ENCODE measurements at places on chromosomes 1 and 21. TPM values are rescaled to one million over a fixed set of nuclear protein-coding genes. Genes with fewer than 3 reads are reported as not detected.

DNA sequence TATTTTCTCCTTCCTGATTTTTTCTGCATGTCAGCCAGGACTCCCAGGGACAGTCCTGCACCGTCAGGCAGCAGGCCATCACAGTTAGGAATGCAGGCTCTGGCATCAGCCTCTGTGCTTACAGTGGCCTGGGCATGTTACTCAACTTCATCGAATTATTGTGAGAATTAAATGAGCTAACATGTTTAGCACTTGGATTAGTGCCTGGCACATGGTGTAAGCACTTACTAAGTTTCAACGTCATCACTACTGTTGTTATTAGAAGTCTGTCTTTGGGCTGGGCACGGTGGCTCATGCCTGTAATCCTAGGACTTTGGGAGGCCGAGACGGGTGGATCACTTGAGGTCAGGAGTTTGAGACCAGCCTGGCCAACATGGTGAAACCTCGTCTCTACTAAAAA is 45.1 kb downstream of the SCCPDH start:
- peaks cover 8% of the 10 kb centered on the region for H3K36me3 ChIP-seq
- H3K27me3 ChIP-seq: no peaks in the 10 kb centered on the region
- no peak for DNase-seq
- H3K4me1 ChIP-seq: no peaks in the 10 kb centered on the region

GRCh38 chr1:25898223-25899015 is 7.8 kb downstream of the STMN1 start:
- DNase-seq: no peak
- H3K27ac ChIP-seq: no peak overlapping the region
- no peaks in the 10 kb centered on the region for H3K27me3 ChIP-seq
- H3K4me1 ChIP-seq: peaks cover 16% of the 10 kb centered on the region
- no peak overlapping the region for H3K4me3 ChIP-seq

GRCh38 chr1:205422993-205423642 is 1.3 kb upstream of the LEMD1 start:
- peaks cover 28% of the 10 kb centered on the region for H3K27me3 ChIP-seq
- no peak overlapping the region for H3K4me3 ChIP-seq
- no peak for DNase-seq

GRCh38 chr1:30639881-30640452 is 83.4 kb downstream of the MATN1 start:
- H3K4me1 ChIP-seq: no peaks in the 10 kb centered on the region
- H3K27ac ChIP-seq: no peak overlapping the region
- H3K4me3 ChIP-seq: no peak overlapping the region
- peaks cover 12% of the 10 kb centered on the region for H3K27me3 ChIP-seq
- DNase-seq: no peak

- no peak overlapping the region for H3K27ac ChIP-seq
- H3K36me3 ChIP-seq: peaks cover 4% of the 10 kb centered on the region
- peaks cover 4% of the 10 kb centered on the region for H3K27me3 ChIP-seq
- no peak for DNase-seq
- H3K4me3 ChIP-seq: no peak overlapping the region
Measured at GRCh38 chr1:7873801-7874795, 21.2 kb upstream of the UTS2 start.

- no peak for DNase-seq
- no peak overlapping the region for H3K27ac ChIP-seq
- peaks cover 41% of the 10 kb centered on the region for H3K36me3 ChIP-seq
- H3K4me3 ChIP-seq: no peak overlapping the region
- H3K27me3 ChIP-seq: no peaks in the 10 kb centered on the region
- H3K4me1 ChIP-seq: peaks cover 8% of the 10 kb centered on the region
Measured at GRCh38 chr1:155379631-155380090, 59.0 kb downstream of the RUSC1 start.

- H3K27ac ChIP-seq: no peak overlapping the region
- H3K4me1 ChIP-seq: no peaks in the 10 kb centered on the region
- H3K36me3 ChIP-seq: no peaks in the 10 kb centered on the region
- H3K27me3 ChIP-seq: peaks cover 20% of the 10 kb centered on the region
- DNase-seq: no peak
Measured at GRCh38 chr1:18752409-18752808, 107.1 kb downstream of the TAS1R2 start.

DNA sequence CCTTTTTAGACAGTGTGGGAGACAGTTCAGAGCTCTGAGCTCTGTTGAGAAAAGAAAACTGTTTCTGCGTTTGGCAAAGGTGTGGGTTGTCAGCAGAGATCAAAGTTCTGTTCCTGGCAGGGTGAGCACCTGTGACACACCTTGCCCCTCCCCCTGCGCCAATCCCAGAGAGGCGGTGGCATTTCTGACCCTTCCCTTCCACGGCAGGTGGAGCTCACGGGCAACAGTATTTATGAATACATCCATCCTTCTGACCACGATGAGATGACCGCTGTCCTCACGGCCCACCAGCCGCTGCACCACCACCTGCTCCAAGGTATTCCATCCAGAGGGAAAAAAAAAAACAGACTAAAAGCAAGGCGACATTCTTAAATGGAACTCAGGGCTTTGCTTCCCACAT is 20.7 kb downstream of the SIM2 start:
- H3K4me3 ChIP-seq: no peak overlapping the region
- H3K4me1 ChIP-seq: no peaks in the 10 kb centered on the region

DNA sequence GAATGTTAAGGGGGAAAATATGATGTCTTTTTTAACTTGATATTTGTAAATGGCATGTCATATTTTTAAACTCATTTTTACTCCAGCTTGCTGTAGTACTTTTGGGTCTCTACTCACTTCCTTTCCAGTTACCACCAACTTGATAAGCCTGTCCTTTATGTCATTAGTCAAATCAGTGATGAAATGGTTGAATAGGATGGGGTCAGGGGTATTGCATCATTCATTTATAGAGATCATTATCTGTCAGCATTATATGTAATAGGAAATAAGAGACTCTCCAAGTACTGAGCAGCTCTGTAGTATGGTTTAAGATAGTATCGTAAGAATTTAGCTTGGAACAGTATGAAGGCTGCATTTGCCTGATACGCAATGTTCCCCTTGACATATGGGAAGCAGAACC is 227.3 kb downstream of the BRINP3 start:
- H3K4me1 ChIP-seq: no peaks in the 10 kb centered on the region
- no peak for DNase-seq
- H3K4me3 ChIP-seq: no peak overlapping the region

DNA sequence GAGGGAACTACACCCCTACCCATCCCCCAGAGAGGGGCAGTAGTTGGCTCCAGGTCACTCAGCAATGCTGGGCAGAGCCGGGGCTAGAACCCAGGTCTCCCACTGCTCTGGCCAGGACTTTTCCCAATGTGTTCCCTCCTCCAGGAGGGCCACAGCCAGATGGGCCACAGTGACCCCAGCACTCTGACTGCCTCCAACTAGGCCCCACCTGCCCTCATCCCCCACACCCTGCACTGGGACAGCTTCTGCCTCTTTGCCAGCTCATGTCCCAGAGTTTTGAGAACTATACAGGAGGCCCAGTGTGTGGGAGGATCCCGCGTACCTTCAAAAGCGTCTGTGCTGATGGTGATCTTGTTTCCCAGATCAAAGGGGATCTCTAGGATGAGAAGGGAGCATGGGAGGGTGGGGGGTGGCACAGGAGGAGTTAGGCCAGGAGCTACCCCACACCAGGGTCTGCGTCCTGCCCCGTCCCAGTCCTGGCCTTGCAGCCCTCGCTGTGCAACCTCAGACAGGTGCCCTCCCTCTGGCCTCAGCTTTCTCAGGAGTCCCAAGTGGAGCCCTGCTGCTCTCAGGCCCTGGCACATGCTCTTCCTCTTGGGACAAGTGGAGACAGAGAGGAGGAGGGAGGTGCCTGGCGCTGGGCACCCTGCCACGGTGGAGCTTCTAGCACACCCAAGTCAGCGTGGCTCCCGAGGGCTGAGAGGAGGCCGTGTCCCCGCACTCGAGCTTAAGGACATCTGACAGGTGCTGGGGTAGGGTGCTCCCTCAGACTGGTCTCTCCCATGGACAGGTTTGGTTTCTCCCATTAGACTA is 22.0 kb downstream of the MYOM3 start:
- H3K27me3 ChIP-seq: peaks cover 3% of the 10 kb centered on the region
- DNase-seq: no peak

GRCh38 chr1:154353966-154354365 is 28.6 kb downstream of the ATP8B2 start:
- peaks cover 7% of the 10 kb centered on the region for H3K36me3 ChIP-seq
- H3K4me1 ChIP-seq: peaks cover 30% of the 10 kb centered on the region
- peak overlapping the region; percentile 81 for H3K27ac ChIP-seq
- H3K4me3 ChIP-seq: no peak overlapping the region
- DNase-seq: no peak
- no peaks in the 10 kb centered on the region for H3K27me3 ChIP-seq

GRCh38 chr1:7786795-7787194 is 2.7 kb downstream of the PER3 start:
- DNase-seq: no peak
- no peaks in the 10 kb centered on the region for H3K27me3 ChIP-seq
- H3K4me1 ChIP-seq: peaks cover 16% of the 10 kb centered on the region
- no peak overlapping the region for H3K4me3 ChIP-seq
- H3K27ac ChIP-seq: no peak overlapping the region

DNA sequence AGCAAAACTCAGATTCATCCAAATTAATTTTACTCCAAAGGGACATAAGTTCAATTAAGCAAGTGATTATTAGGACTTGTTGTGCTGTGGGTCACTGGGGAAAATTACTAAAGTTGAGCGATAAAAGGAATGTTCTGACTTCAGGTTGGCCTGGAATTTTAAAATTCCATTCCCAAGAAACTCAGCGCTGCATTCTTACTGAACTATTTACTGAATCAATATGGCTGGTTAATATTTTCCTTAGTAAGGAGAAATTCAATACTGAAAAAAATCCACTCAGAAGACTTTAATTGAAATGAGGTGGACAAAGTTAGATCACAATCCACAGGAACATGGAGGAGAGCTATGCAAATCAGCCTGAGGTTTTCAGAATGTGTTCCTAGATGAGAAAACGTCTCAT is 578.9 kb upstream of the NR5A2 start:
- H3K27me3 ChIP-seq: peaks cover 3% of the 10 kb centered on the region
- no peaks in the 10 kb centered on the region for H3K4me1 ChIP-seq
- no peak overlapping the region for H3K4me3 ChIP-seq
- no peak overlapping the region for H3K27ac ChIP-seq
- H3K36me3 ChIP-seq: no peaks in the 10 kb centered on the region

GRCh38 chr1:100747771-100748170 is 28.2 kb downstream of the VCAM1 start:
- DNase-seq: no peak
- H3K4me3 ChIP-seq: no peak overlapping the region
- H3K27ac ChIP-seq: no peak overlapping the region
- no peaks in the 10 kb centered on the region for H3K4me1 ChIP-seq

- H3K27ac ChIP-seq: no peak overlapping the region
- H3K27me3 ChIP-seq: no peaks in the 10 kb centered on the region
- no peak overlapping the region for H3K4me3 ChIP-seq
- no peaks in the 10 kb centered on the region for H3K36me3 ChIP-seq
- no peaks in the 10 kb centered on the region for H3K4me1 ChIP-seq
Measured at GRCh38 chr1:80445033-80445432, 1355.7 kb upstream of the ADGRL2 start.

GRCh38 chr1:151619489-151620093 is 7.7 kb downstream of the SNX27 start:
- H3K4me1 ChIP-seq: peaks cover 56% of the 10 kb centered on the region
- H3K27ac ChIP-seq: peak overlapping the region; percentile 12
- H3K27me3 ChIP-seq: no peaks in the 10 kb centered on the region
- H3K4me3 ChIP-seq: no peak overlapping the region
- no peak for DNase-seq
- H3K36me3 ChIP-seq: peaks cover 3% of the 10 kb centered on the region

- no peaks in the 10 kb centered on the region for H3K4me1 ChIP-seq
- no peak for DNase-seq
- H3K36me3 ChIP-seq: peaks cover 47% of the 10 kb centered on the region
- no peak overlapping the region for H3K27ac ChIP-seq
- H3K27me3 ChIP-seq: no peaks in the 10 kb centered on the region
Measured at GRCh38 chr21:46443910-46444309, 14.8 kb upstream of the DIP2A start.

GRCh38 chr1:23837908-23838307 is 12.7 kb upstream of the HMGCL start:
- no peak overlapping the region for H3K27ac ChIP-seq
- no peaks in the 10 kb centered on the region for H3K36me3 ChIP-seq
- DNase-seq: peak; percentile 15
- no peak overlapping the region for H3K4me3 ChIP-seq
- H3K4me1 ChIP-seq: peaks cover 5% of the 10 kb centered on the region

- no peaks in the 10 kb centered on the region for H3K36me3 ChIP-seq
- no peak overlapping the region for H3K27ac ChIP-seq
- H3K4me3 ChIP-seq: no peak overlapping the region
- no peak for DNase-seq
- H3K27me3 ChIP-seq: no peaks in the 10 kb centered on the region
Measured at GRCh38 chr1:68811806-68812205, 314.9 kb upstream of the DEPDC1 start.

GRCh38 chr1:200376528-200376927 is 33.3 kb downstream of the ZNF281 start:
- H3K4me1 ChIP-seq: peaks cover 4% of the 10 kb centered on the region
- DNase-seq: no peak
- H3K4me3 ChIP-seq: no peak overlapping the region
- no peaks in the 10 kb centered on the region for H3K27me3 ChIP-seq
- no peak overlapping the region for H3K27ac ChIP-seq

- no peaks in the 10 kb centered on the region for H3K4me1 ChIP-seq
- no peak overlapping the region for H3K4me3 ChIP-seq
- no peaks in the 10 kb centered on the region for H3K36me3 ChIP-seq
- no peak for DNase-seq
- H3K27ac ChIP-seq: no peak overlapping the region
Measured at GRCh38 chr1:17567582-17567981, 28.1 kb downstream of the ARHGEF10L start.

Gene MCM3AP
- 71.1 TPM for total RNA-seq

Gene GPR25
- total RNA-seq: not detected

Gene NUP133
- total RNA-seq: 53.5 TPM

Gene NGF
- not detected for total RNA-seq

Gene PROK1
- not detected for total RNA-seq

Gene PHF13
- 13.2 TPM for total RNA-seq

Gene C1QA
- total RNA-seq: not detected

Gene SPRR4
- total RNA-seq: not detected

Gene RAB3B
- 0.11 TPM for total RNA-seq

Gene RNU1-2
- total RNA-seq: 2,291 TPM

Gene C1orf94
- total RNA-seq: not detected

Gene NECTIN4
- not detected for total RNA-seq

Data from activated CD4-positive, alpha-beta T cell treated with anti-CD3 and anti-CD28 coated beads for 36 hours (primary cell).